ENCODE measurements at places on chromosomes 4 and X.

GRCh38 chr4:16488084-16488483 is 261.8 kb upstream of the TAPT1 start:
- no peak for DNase-seq

- DNase-seq, result no peak
Observed at GRCh38 chr4:6594826-6595355, 19.9 kb downstream of the MAN2B2 start.

DNA sequence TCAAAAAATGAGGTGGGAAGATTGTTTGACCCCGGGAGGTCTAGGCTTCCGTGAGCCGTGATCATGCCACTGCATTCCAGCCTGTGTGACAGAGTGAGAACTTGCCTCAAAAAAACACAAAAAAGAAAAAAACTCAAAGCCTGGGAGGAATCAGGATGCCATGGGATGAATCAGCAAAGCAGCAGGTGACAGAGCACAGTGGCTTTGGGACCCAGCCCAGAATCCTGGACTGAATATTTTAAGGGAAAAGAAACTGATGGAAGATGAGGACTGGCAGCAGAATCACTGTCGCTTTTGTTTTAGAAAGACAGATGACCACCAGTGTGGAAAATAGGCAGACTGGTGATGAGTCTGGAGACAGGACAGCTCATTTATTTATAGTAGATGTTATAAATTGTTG is 16.6 kb downstream of the S100G start:
- no peak for DNase-seq

DNA sequence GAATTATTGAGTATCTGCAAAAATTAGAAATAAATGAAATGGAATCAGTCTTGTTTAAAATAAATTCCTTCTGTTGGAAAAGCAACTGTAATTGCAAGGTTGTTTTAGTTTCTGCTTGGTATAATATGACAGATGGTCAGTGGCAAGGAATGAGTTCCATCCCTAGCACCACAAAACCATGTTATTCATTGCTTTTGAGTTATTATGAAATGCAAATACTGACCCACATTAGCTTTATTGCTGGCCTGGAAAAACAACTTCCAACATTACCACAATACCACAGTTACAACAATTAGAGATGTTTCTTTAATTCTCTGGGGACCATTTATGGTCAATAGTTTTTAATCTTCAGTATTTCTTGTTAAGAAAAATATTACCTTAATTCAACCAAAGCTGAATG is 194.4 kb downstream of the TMA16 start:
- DNase-seq, result no peak

GRCh38 chr4:88753658-88754571 is 56.3 kb upstream of the NAP1L5 start:
- no peak for DNase-seq

- DNase-seq, result peak; percentile 28
Observed at GRCh38 chrX:40146262-40147125, 48.7 kb upstream of the BCOR start.

- DNase-seq, result no peak
Observed at GRCh38 chr4:25658357-25658771, 2.7 kb downstream of the SLC34A2 start.

DNA sequence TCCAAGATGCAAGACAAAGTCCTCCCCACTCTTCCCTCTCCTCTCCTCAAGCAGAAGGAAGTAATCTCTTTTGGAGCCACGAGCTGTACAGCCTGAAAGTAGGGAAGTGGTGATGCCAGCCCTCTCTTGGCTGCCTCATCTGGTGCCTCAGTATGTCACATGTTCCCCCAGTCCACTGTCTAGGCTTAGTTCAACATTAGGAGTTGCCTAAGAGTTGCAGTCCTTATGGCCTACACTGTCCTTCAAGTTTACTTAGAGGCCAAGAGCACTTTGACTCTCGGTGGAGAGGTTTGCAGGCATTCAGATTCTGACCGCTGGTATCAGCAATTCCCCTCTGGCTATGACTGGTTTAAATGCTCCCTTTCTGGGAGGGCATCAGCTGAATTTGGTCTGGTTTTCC is 735.6 kb downstream of the GLUD2 start:
- DNase-seq, result no peak

DNA sequence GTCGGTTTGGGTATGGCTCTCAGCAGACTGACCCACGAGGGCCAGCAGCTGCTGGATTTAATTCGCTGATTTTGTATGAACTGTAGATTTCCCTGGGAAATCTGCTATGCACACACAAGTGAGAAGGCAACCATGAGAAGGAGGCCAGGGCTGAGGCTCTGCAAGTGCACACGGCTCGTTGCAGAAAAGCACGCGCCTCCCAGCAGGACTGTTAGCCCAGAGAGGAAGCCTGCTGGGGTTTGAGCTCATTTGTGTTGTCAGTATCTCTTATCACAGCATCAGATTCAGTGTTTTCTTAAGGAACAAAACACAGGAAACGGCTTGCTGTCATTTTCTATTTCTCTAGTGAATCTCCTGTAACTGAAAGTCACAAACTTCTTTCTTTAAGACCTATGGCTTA is 296.2 kb upstream of the FAT1 start:
- DNase-seq, result no peak

DNA sequence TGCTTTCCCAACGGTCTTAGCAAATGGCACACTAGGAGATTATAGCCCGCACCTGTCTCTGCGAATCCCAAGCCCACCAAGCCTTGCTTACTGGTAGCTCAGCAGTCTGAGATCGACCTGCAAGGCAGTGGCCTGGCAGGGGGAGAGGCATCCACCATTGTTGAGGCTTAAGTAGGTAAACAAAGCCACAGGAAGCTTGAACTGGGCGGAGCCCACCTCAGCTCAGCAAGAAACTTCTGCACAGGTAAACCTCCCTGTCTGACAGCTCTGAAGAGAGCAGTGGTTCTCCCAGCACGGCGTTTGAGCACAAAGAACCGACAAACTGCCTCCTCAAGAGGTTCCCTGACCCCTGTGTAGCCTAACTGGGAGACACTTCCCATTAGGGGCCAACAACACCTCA is 42.8 kb downstream of the BRWD3 start:
- DNase-seq, result no peak

DNA sequence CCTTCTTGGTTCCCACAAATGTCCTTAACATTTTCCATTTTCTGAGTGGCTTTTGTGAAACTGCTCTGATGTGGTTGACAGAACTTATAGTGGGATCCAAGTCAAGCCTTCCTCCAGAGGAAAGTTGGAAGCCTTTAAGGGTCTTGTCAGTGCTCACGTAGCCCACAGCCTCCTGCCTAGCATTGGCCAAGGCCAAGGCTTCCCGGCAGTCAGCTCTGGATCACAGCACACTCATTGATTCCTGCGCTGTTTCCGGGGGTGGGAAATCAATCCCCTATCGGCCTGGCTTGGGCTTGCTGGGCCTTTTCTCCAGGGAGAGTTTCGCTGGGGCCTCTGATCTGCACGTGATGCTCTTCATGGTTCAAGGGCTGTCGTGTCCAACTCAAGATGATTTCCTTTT is 76.1 kb downstream of the SLC9A6 start:
- no peak for DNase-seq

GRCh38 chr4:175339100-175339707 is 421.0 kb downstream of the ADAM29 start:
- DNase-seq, result no peak

GRCh38 chrX:42119076-42119475 is 195.7 kb upstream of the CASK start:
- DNase-seq, result no peak

DNA sequence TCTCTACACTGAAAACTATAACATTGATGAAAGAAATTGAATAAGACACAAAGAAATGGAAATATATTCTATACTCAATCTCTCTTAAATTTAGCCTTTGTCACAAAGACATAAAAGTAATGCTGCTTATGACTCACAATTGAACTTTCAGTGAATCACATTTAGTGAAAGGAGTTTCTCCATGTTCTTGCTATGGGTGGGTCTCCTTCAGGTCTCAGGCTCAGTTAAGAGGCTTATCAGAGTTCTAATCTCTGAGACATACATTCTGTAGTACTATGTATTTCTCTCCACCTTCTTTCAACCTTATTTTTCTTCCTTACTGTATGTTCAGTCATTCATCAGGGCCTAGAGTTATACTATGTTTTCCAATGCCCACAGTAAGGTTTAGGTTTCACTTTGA is 220.9 kb downstream of the DTHD1 start:
- no peak for DNase-seq

- no peak for DNase-seq
Observed at GRCh38 chr4:1939664-1940509, 68.7 kb downstream of the NSD2 start.

- no peak for DNase-seq
Observed at GRCh38 chr4:7817877-7818398, 121.7 kb downstream of the AFAP1 start.

DNA sequence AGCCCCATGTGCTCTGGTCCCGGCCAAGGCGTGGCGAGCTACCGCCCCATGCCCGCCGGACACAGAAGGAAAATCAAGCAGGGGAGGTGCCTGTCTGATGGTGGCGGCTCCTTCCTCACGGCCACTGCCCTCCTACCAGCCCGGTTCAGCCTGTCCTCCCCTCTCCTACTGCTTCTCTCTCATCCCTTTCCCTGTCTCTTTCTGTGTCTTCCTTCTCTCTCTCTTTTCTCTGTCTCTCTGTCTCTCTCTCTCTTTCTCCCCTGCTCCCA is 279.1 kb downstream of the ASMT start:
- no peak for DNase-seq

- no peak for DNase-seq
Observed at GRCh38 chr4:158347556-158347955, 137.3 kb downstream of the TMEM144 start.

GRCh38 chr4:40648742-40649281 is 19.1 kb upstream of the RBM47 start:
- peak; percentile 97 for DNase-seq

DNA sequence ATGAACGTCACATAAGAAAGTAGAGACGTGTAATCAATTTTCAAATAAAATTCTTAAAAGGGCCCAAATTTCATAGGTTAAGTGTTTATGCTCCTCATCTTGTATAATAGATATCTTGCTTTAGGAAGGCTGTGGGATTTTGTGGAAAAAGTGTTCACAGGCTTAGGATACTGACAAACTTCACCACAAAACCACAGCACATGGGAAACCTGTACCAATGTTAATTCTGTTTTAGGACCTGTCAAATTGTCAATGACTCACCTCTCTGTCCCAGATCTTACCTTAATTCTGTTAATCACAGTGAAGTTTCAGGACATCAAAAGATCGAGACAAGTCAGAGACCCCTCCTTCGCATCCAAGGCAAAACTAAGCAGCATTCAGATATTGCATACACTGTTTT is 24.2 kb downstream of the FGFBP1 start:
- no peak for DNase-seq

DNA sequence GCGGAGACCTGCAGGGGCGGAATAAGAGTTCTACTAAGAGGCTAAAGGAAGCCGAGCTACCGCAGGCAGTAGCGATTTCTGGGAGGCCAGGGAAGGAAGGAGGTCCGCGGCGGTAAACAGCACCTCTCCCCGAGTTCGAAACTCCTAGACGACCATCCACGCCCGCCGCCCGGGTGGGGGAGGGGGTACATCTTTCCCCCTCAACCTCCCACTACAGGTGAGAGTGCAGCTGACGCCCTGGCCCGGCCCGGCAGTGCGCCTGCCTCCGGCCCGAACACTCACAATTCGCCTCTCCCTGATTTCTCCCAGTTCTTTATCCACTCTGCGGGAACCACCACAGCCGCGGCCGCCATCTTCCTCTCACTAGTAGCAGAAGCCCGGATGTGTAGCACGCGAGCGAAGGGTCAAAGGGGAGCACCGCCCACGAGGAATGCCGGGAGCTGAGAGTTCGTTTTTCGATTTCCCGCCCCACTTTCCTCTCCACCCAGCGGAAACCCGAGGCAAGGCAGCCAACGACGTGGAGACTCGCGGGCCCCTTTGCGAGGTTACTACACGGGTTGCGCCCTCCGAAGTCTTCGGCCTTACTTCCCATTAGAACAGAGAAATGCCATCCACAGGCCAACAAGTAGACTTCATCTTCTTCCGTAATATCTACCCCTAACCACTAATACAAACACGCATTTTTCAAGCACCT is at the start of gene THOC2:
THOC2 (minus strand) TSS at position 383 of the 694 bp plus-strand sequence; CDS start at position 353, 30 bp downstream.
- peak; percentile 91 for DNase-seq

DNA sequence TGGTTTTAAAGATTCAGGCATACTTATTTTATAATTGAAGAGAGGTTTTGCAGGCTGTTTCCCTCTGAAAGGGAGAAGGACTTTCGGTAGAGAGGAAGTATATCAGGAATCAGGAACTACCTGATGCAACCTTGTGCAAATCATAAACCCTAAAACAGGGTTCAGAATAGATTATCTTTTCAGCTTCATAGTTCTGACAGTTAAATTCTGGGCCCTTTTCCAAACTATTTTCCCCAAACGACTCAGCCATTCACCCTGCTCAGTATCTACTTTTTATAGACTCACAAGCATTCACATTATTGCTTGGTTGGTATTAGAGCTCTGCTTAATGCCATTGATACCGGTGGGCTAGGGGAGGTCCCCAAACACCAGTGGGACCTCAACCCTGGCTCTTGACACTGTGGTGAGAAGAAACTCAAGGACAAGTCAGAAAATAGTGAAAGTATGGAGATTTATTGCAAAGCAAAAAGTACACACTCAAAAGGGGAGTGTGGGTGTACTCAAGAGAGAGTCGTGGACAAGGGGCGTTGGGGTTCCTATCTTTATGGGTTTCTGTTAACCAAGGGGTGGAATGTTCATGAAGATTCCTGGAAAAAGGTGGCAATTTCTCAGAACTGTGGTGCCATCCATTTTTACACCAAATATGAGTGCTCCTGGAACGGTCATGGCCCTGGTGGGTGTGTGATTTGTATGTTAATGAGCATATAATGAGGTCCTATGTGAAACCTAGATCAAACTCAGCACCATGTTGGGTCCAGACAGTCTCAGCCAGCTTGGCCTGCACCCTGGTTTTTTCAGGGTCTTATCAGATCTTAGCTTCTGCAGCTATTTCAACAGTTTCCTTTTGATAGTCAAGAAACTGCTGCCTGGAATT is 238.3 kb downstream of the DCLK2 start:
- DNase-seq, result peak; percentile 15

GRCh38 chrX:18490806-18491555 is 65.6 kb downstream of the CDKL5 start:
- DNase-seq, result peak; percentile 1

DNA sequence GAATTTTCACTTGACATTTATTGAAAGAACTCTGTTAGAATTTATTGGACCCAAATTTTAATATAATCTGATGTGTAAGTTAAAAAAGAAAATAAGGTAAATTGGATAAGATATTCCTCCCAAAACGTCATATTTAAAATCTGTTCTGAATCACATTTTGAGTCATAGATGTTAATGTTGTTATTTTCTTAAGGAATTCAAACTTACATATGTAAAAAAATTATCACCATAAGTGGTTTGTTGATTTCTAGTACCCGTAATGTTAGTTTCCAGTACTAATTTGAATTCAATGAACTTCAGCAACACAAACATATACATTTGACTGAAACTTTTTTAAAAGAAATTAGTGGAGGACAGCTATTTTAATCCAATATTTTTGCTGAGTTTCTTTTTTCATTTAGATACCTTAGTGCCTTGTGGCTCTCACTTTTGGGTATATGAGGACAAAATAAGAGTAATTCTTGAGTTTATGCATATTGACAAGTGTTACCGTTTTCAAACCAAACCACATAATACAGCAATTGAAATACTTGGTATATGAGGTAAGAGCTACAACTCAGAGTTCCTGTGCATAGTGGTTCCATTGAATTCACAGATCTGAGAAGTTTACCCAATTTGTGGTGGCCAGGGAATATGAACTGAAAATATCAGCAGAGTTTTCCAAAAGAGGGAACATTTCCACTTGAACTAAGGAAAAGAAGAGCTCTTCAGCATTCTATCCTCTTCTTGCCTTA is 71.8 kb downstream of the C4orf46 start:
- DNase-seq, result no peak

All from inflammatory macrophage treated with lipopolysaccharide for 4 hours (primary cell).